Cortex of kidney (tissue), 1 donor: ENCODE measurements at places on chromosomes 1 and 21.

DNA sequence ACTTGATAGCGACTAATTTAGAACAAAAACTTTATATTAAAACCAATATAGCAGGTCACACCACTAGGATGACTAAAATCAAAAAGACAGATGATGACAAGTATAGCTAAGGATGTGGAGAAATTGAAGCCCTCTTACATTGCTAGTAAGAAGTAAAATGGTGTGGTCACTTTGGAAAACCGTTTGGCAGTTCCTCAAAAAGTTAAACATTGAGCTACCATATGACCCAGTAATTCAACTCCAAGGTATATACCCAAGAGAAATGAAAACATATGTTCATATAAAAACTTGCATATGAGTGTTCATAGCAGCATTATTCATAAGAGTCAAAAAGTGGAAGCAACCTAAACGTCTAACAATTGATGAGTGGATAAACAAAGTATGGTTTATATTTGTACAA, 13.0 kb upstream of the SERINC2 start:
- DNase-seq: no peak

DNA sequence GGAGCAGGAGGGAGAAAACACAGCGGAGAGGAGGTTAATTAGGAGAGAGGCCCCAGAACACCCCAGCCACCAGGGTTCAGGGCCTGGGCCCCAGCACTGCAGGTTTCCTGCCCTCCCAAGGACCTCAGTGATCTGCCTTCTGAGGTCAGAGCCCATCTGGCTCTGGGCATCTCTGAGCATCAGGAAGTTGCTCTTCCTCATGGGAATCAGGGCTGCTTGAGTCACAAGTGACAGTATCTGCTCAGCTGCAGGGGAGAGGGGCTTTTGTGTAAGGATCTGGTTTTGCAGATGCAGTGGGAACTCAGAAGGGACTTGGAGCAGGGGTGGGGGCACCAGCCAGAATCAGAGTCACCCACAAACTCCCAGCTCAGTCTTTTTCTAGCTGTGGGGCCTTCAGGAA, 472.1 kb downstream of the PTPRU start:
- no peak for DNase-seq

DNA sequence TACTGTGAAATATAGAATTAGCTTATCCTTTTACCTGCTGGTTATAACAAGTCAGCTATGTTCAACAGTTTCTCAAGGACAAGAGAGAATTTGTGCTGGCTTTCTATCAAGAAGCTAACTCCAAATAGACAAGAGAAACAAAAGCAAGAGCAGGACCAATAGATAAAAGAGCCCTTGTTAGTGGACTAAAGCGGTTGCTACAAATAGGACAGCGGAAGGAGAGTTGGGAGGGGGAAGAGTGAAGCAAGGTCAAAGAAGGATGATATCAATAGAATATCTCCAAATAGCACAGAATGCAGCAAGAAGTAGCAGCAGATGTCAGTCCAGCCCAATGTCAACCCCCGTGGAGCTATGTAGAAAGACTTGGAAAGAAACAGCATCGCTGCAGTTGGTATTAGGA, 53.0 kb upstream of the AKT3 start:
- no peak for DNase-seq

DNA sequence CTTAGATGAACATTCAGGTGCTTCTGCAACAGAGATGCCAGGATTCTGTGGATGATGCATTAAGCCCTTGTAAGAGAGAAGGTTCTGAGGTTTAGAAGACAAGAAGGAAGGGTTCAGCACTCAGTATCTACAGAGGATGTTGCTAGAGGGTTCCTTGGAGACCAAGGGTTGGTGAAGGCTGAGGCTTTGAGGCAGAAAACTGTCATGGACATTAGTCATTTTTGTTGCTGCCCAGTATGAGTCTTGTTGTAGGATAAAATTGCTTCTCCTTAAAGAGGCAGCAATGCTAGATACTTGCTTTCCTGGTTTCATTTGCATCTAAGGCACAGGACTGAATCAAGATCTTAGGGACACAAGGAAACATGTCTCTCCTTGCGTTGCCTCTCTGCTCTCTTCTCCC, 319.4 kb upstream of the NFIA start:
- no peak for DNase-seq

DNA sequence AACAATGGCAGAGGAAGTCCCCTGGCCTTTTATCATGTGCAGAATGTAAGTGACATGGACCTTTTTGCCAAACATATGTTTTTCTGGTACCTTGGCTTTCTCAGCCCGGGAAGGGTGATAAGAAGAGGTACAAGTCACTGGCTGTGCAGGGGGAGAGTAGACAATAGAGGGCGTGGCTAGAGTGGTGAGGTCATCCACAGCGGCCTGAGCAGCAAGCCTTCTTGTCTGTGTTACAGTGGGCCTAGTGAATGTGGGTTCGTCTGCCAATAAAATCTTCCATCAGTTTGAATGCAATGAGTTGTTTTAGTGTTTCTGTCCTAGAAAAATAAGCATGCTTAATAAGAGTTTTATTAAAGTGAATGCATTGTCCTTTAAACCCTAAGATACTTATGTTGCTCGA, 59.0 kb upstream of the PGD start:
- no peak for DNase-seq

DNA sequence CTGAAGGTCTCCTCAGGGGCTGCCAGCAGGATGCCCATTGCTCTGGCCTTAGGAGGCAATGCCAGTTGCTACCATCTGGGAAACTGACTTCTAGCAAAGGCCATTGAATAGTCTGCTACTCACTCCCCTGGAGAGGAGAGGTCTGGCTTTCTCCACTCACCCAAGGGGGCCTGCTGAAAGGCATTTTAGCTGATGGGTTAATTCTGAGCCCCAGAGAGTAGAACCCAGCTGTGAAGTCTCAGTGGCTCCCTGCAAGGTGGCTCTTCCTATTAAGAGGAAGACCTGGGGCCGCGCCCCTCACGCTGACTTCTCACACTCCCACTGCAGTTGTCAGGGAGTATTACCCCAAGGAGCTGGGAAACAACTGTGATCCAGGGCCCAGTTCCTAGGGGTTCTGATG, 213.3 kb upstream of the GALNT2 start:
- no peak for DNase-seq

DNA sequence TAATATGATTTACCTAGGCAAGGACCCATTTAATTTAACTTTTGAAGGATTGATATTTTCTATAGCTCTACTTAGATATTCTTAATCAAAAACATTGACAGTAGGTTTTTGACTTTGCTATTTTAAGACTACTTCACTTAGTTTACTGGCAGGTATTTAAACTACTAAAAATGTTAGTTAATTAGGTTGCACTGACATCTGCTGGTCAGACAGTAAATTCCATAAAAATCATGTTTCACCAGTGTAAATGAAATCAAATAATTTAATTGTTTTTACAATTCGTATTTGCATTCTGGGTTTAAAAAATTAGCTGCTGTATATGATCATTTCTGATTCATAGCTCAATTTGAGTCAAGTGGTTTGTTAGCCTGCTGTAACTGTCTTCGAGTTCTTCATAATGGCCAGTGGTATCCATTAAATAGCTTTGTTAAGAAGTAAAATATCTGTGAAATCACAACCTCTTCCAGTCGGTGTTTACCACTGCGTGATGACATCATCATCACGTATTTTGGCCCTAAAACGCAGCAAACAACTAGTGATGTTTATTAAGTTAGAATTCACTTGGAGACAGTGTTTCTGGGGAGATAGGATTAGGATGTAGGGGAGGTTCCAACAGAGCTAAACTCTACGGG, 26.2 kb downstream of the EXTL2 start:
- DNase-seq: no peak
